Spleen (tissue), 13 donors: ENCODE measurements at places on chromosomes 7 and 10. TPM values are rescaled to one million over a fixed set of nuclear protein-coding genes. Genes with fewer than 3 reads are reported as not detected.
A peak's percentile ranks its signal among the peaks of the same experiment; 100 is the strongest.

RBP3 gene
- not detected for total RNA-seq

WDR86 gene
- 50.0 TPM for total RNA-seq

ALOX5 gene
- total RNA-seq, result 168 TPM

SOSTDC1 gene
- total RNA-seq, result not detected

NUPR2 gene
- not detected for total RNA-seq

- H3K27ac ChIP-seq, result no peak overlapping the region
- peaks cover 46% of the 10 kb centered on the region for H3K36me3 ChIP-seq
- no peak overlapping the region for H3K4me3 ChIP-seq
Observed at GRCh38 chr7:129872054-129872453, 80.7 kb downstream of the UBE2H start.

DNA sequence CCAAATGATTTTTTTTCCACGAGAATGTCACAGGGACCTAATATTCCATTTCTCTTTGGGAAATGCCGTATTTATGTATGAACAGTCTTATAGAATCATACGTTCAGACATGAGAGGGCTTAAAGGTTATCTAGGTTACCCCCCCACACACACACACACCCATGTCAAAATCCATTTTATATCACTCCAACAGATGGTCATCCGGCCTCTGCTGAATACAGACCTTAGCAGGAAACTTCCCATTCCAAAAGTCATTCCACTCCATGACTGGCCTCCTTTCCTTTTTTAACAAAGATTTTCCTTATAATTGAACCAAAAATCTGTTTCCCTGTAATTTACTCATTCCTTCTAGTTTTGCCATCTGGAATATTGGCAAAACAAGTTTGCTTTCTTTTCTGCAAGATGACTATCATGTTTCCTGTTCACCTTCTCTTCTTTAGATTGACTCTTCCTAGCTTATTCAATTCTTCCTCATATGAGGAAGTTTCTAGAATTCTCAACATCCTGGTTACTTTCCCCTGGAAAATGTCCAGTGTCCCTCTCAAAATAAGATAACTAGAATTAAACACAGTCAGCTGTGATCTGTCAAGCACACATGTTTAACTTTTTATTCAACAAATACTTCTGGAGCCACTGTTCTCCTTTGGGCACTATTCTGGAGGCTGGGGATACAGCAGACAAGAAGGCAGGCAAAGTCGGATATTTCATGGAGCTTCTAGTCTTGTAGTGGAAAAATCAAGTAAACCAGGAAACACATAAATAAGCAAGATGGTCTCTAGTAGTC lies 276.5 kb upstream of the LRGUK start:
- H3K36me3 ChIP-seq, result no peaks in the 10 kb centered on the region
- H3K27me3 ChIP-seq, result no peaks in the 10 kb centered on the region
- H3K27ac ChIP-seq, result no peak overlapping the region

GRCh38 chr7:55065079-55065478 lies 46.3 kb downstream of the EGFR start:
- H3K27ac ChIP-seq, result peak overlapping the region; percentile 57
- H3K4me3 ChIP-seq, result no peak overlapping the region
- no peak for DNase-seq
- H3K27me3 ChIP-seq, result peaks cover 22% of the 10 kb centered on the region
- no peaks in the 10 kb centered on the region for H3K4me1 ChIP-seq

DNA sequence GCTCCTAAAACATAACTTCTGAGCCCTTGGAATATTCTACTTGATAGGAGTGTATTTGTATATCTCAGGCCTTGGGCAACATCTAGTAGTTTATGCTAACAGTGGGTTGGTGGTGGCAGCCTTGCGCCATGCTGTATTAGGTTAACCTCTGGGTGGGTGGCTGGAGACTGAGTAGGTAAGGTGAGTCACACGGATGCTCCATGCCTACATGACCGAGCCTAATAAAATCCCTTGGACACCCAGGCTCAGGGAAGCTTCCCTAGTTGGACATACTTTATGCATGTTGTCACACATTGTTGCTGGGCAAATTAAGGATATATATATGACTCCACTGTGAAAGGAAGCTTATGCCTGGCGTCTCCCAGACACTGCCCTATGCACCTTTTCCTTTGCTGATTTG lies 6.0 kb upstream of the DAGLB start:
- H3K27ac ChIP-seq, result no peak overlapping the region
- no peaks in the 10 kb centered on the region for H3K36me3 ChIP-seq
- peaks cover 6% of the 10 kb centered on the region for H3K4me1 ChIP-seq
- no peak overlapping the region for H3K4me3 ChIP-seq

- DNase-seq, result peak; percentile 74
- peaks cover 21% of the 10 kb centered on the region for H3K4me1 ChIP-seq
- H3K36me3 ChIP-seq, result no peaks in the 10 kb centered on the region
- H3K27ac ChIP-seq, result no peak overlapping the region
Observed at GRCh38 chr10:124340033-124340760, 78.5 kb downstream of the OAT start.

- no peak overlapping the region for H3K4me3 ChIP-seq
- DNase-seq, result no peak
- no peaks in the 10 kb centered on the region for H3K36me3 ChIP-seq
- no peaks in the 10 kb centered on the region for H3K27me3 ChIP-seq
- H3K4me1 ChIP-seq, result peaks cover 9% of the 10 kb centered on the region
- H3K27ac ChIP-seq, result no peak overlapping the region
Observed at GRCh38 chr10:114801411-114801813, 20.2 kb upstream of the FHIP2A start.

DNA sequence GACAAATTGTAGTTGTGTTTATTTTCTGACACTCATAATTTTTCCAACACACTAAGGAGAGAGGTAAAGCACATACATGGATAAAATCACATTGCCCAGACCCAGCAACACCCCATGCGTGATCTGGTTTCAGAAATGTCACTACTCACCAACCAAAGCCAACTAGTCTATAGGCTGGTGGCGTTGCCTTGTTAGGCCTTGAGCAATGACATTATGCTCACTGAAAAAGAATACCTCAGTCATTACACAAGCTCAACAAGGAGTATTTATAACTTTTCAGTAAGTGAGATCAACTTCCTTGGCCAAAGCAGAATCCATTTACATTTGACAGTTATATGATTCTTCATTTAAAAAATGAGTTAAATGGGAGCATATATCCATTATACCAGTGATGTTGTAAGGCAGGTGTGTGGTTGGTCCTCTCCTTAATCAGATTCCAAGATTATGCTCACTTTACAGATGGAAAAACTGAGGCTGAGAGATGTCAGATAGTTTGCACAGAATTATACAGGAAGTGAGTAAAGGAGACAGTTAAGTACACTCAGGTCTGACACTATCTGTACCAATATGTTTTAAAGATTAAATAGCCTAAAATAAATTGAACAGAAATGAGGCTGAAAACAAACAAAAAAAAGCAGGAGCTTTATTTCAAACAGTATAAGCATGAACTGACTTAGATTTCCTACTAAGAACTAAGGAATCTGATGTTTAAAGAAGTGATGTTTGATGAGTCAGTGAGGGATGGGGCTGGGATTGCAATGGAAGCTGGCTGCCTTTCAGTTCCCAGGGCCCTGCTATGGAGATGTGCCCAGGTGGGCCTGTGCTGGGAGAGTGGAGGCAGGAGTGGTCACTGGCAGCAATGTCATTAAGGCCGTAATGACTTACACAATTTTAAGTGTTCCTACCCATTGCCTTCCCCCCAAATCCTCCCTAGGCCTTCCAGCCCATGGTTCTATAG lies 118.3 kb downstream of the RAPGEF5 start:
- H3K4me3 ChIP-seq, result no peak overlapping the region
- DNase-seq, result no peak
- no peaks in the 10 kb centered on the region for H3K36me3 ChIP-seq

DNA sequence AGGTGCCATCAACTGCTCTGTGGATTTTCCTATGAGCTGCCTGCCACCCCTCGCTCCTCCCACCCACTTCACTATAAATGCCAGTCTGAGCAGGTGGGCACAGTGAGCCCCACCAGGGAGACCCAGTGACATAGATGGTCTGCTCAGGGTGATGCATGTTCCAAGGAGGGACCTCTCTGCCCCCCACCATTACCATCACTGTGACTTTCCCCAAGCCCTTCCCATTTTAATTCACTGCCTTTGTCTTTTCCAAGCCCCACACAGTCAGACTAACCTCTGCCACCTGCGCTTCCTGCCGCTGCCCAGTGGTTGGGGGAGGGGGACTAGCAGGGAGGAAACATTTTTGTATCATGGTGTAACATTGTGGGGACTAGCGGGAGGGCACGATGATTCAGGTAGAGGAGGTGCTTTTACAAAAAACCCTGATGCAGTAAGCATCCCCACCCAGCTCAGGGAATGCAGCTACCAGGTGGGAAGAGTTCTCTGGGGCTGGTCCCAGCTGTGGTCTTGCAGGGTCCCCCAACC lies 24.6 kb downstream of the PRSS2 start:
- peaks cover 16% of the 10 kb centered on the region for H3K27me3 ChIP-seq
- H3K36me3 ChIP-seq, result no peaks in the 10 kb centered on the region
- DNase-seq, result peak; percentile 91
- H3K27ac ChIP-seq, result peak overlapping the region; percentile 94
- H3K4me3 ChIP-seq, result peak overlapping the region; percentile 53

DNA sequence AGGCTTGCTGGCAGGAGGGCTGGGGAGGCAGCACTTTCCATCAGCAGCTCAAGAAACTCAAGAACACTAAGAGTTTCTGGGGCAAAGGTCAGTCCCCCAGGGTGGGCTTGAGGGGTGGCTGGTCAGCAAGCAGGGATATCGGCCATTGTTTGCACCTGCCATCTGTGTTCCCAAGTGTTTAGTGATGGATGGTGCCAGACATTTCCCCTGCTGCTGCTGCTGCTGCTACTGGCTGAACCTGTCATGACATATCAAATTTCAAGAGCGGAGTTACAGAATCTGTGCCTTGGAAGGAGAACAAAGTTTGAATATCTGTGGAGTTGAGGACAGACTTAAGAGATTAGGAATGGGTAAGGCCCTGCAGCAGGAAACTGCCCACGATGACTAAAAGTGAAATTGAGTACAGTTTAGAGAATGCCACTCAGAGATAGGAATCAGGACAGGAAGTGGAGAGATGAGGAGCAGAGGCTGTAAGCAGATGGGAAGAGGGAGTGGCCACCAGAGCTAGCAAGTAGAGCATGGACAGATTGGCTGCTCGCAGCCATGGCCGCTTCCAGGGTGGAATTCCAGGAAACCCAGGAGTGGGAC lies 39.2 kb upstream of the PPP1R3C start:
- no peaks in the 10 kb centered on the region for H3K36me3 ChIP-seq
- DNase-seq, result no peak
- no peaks in the 10 kb centered on the region for H3K27me3 ChIP-seq
- no peaks in the 10 kb centered on the region for H3K4me1 ChIP-seq

DNA sequence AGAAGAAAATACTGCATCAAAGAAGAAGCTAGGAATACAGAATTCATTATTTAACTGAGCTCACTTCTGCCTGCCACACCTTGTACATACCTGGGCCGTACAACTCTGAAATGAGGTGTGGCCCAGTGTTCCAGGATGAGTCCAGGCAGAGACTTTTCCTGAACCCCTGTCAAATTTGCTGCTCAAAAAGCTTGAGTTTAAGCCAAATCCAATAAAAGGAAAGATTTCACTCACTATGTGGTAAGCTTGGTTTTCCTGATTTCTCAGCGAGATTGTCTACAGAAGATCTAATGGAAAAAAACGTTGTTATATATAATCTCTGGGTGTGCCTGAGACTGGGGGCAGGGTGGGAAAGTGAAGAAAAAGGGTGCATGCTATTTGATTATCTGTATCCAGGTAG lies 72.1 kb upstream of the EGFR start:
- no peaks in the 10 kb centered on the region for H3K36me3 ChIP-seq
- no peak overlapping the region for H3K27ac ChIP-seq
- no peaks in the 10 kb centered on the region for H3K4me1 ChIP-seq
- no peaks in the 10 kb centered on the region for H3K27me3 ChIP-seq

GRCh38 chr10:14742815-14743214 lies 31.9 kb downstream of the FAM107B start:
- peaks cover 56% of the 10 kb centered on the region for H3K4me1 ChIP-seq
- no peaks in the 10 kb centered on the region for H3K36me3 ChIP-seq
- no peak for DNase-seq

DNA sequence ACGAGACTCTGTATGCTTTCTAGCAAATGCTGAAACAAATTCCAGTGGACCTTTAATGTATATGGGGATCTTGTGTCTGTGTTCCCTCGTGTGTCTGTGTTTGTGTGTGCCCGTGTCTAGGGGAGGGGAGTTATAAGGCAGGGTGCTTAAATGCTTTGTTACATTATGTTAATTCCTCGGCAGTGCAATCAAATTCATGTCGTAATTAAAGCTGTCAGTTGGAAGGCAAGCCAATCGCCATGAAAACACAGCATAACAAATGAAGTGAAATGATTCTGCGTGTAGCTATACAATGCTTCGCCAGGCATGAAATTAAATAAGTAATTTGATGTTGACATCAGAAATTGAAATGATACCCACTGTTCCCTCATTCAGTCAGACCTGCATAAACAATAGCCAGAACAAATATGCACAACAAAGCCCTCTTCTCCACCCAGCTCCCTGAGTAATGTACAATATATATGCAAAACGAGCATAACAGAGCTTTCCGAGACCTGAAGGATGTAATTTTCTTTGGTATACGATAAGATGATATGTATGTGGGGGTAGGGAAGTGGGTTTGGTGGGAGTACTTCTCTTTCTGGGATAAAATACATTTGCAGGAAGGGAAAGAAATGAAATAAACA lies 534.1 kb downstream of the AUTS2 start:
- no peak for DNase-seq
- no peaks in the 10 kb centered on the region for H3K27me3 ChIP-seq
- no peaks in the 10 kb centered on the region for H3K4me1 ChIP-seq
- H3K27ac ChIP-seq, result no peak overlapping the region
- H3K36me3 ChIP-seq, result no peaks in the 10 kb centered on the region

DNA sequence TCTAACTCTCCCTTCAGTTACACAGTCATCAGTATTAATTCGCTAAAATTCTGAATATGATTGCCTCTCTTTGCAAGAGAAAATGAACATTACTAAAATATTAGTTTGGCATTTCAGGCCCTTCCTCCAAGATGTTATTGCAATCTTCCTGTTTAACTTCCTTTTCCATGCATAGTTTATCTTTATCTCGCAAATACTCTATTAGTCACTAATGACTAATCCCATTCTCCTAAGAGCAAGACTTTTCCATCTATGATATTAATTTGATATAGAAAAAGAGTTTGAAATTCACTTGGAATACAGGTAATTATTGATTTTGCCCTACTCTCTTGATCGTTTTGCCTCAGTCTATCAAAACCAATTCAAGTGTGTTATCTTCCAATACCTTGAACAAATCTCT lies 41.8 kb upstream of the SEMA3A start:
- no peaks in the 10 kb centered on the region for H3K4me1 ChIP-seq
- no peak overlapping the region for H3K27ac ChIP-seq
- no peaks in the 10 kb centered on the region for H3K27me3 ChIP-seq
- H3K36me3 ChIP-seq, result no peaks in the 10 kb centered on the region
- H3K4me3 ChIP-seq, result no peak overlapping the region
